ENCODE measurements at places on chromosomes 11 and 22. TPM values are rescaled to one million over a fixed set of nuclear protein-coding genes. Genes with fewer than 3 reads are reported as not detected.

PPP2R1B gene
- 53.9 TPM for total RNA-seq

CCDC73 gene
- not detected for total RNA-seq

NTM gene
- not detected for total RNA-seq

DNA sequence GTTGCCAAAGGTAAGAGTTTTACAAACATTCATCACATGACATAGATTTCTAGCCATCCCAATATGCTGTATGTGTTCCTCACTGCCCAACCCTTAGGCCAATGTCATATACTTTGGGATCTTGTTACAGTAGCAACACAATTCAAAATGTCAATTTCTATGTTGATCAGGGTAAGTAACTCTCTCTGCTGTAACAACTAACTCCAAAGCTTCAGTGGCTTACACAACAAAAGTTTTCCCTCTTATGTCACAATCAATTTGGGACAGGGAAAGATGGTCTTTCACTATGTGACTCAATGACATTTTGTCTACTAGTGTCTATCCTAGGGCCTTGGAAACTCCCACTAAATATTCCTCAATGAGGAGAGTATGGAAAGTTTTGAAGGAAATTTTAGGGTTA is 144.5 kb downstream of the SBF2 start:
- no peak overlapping the region for H3K27ac ChIP-seq
- H3K4me1 ChIP-seq: no peaks in the 10 kb centered on the region
- DNase-seq: no peak
- H3K27me3 ChIP-seq: no peaks in the 10 kb centered on the region

DNA sequence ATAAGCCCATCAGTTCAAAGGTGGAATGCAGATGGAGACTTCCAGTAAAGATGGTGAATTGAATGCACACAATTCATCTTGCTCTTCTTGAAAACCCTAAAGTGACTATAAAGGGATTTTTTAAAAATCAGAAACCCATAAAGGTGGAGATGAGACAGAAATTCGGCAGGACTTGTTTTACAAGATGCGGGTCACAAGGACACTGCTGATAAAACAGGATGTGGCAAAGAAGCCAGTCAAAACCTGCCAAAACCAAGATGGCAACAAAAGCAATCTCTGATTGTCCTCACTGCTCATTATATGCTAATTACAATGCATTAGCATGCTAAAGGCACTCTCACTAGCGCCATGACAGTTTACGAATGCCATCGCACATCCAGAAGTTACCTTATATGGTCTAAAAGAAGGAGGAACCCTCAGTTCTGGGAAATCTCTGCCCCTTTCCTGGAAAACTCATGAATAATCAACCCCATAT is 137.1 kb downstream of the NECTIN1 start:
- peaks cover 9% of the 10 kb centered on the region for H3K4me1 ChIP-seq
- peaks cover 13% of the 10 kb centered on the region for H3K27me3 ChIP-seq
- H3K4me3 ChIP-seq: no peak overlapping the region
- H3K27ac ChIP-seq: no peak overlapping the region
- no peak for DNase-seq

GRCh38 chr22:30872285-30873041 is 96.1 kb downstream of the MORC2 start:
- no peak for DNase-seq
- H3K36me3 ChIP-seq: no peaks in the 10 kb centered on the region
- no peak overlapping the region for H3K4me3 ChIP-seq
- no peaks in the 10 kb centered on the region for H3K27me3 ChIP-seq
- H3K4me1 ChIP-seq: no peaks in the 10 kb centered on the region
- H3K27ac ChIP-seq: no peak overlapping the region

CDC42BPG gene
- 0.28 TPM for total RNA-seq

All from activated CD4-positive, alpha-beta T cell treated with anti-CD3 and anti-CD28 coated beads for 36 hours (primary cell).